ENCODE measurements at places on chromosomes 4 and X.

- no peak for DNase-seq
These were observed 55.4 kb upstream of the TLR3 start for GRCh38 chr4:186013419-186014186.

- no peak for DNase-seq
These were observed 58.6 kb upstream of the FAT1 start for GRCh38 chr4:186782302-186782701.

GRCh38 chr4:123488916-123489315 is 92.3 kb downstream of the SPRY1 start:
- DNase-seq: no peak

GRCh38 chr4:185344743-185345538 is 50.8 kb downstream of the LRP2BP start:
- no peak for DNase-seq

DNA sequence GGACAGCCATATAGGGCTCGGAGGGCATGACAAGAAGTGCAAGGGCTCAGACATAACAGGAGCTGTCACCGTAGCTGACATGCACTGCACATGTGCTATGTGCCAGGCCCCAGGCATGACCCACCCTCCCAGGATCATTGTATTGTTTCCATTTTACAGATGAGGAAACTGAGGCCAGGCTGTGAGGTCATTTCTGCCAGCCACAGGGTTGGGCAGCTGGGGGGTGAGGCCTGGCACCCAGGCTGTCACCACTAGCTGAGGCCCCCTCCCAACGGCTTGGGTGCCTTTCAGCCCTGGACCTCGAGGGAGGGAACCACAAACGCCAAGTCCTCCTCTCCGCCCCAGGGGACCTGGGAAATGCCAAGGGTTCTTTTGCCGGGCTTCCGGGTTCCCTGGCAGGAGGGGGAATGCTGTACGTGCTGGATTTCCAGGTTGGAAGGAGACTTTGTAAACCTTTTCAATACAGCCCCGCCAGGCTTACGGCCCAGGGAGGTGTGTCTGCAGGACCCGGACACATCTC is 12.6 kb downstream of the TREX2 start:
- no peak for DNase-seq

DNA sequence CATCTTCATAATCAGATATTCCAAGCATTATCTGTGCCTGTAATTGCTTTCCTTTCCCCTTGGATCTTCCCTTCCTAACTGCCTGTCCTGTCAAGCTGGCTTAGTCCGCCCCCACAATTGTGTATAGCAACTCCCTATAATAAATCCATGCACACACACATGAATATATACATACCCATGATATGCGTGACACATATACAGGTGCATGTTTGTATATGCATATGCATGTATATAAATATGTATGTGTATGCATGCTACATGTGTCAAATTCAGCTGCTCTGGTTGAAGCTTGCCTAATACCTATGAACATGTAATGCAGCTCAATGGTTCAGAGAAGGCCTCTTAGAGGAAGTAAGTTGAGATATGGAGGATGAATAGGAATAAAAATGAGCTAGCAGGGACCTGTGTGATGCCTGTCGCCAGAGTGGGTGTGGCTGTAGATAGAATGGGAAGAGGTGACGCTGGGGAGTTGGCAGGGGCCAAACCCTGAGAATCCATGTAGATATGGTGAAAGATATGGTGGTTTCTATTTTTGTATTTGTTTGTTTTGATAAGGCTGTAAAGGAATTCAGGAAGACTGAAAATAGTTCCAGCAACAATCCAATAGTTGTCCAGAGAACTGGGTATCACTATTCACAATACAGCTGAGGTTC is 595.0 kb upstream of the BOD1L1 start:
- no peak for DNase-seq

All from stimulated activated CD8-positive, alpha-beta memory T cell treated with anti-CD3 and anti-CD28 coated beads, Interleukin-4, amount 100 ng/mL, for 48 hours (primary cell).